ENCODE measurements at places on chromosomes 7 and 10.

DNA sequence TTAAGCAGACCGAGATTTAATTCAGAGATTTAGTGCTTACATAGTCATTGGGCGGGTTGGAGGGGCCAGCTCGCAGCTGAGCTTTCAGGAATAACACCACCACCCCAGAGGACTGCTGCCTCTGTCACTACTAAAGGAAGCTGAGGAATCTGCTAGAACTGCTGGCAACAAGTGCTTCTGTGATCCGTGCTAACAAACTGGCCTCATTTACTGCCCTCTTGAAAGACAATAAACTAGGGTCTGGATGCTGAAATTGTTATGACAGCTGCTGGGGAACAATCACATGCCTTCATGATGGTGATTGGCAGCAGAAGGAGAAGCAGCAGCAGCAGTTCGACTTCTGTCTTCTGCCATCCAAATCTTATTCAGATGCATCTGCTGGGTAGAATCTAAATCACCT lies 285.5 kb upstream of the TAC1 start:
- no peak for DNase-seq

- no peak for DNase-seq
Observed at GRCh38 chr7:91411060-91411459, 146.8 kb downstream of the FZD1 start.

- no peak for DNase-seq
Observed at GRCh38 chr10:78648256-78648860, 420.4 kb upstream of the ZMIZ1 start.

DNA sequence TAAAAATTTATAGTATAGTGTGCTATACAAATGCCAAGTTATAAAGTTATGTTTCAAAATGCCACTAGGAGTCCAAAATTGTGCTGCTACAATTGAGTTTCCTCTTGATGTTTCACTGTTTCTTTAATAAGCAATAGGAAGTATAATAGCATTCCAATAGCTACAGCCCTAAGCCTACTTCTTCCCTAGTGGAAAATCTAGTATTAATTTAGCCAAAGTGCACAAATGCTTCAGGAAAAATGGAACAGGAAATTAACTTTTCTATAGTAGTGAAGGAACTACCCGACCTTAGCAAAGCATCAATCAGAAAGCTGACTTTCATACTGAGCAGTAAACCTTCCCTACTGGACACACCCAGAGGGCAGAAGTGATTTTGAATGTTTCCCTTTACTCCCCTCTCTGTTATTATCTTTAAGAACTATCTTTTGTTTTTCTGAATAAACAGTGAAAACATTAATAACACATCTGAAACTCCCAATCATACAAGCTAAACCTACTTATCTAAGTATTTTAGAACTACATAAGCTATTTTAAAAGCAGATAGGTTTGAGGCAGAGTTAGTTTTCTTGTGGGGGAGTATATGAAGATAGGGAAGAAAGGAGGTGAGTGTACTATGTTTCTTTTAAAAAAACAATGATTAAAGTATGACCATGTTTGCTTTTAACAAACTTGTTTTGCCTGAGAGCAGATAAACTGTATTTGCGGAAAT lies 13.7 kb downstream of the CPED1 start:
- no peak for DNase-seq

- no peak for DNase-seq
Observed at GRCh38 chr10:120987359-120987758, 136.2 kb downstream of the WDR11 start.

DNA sequence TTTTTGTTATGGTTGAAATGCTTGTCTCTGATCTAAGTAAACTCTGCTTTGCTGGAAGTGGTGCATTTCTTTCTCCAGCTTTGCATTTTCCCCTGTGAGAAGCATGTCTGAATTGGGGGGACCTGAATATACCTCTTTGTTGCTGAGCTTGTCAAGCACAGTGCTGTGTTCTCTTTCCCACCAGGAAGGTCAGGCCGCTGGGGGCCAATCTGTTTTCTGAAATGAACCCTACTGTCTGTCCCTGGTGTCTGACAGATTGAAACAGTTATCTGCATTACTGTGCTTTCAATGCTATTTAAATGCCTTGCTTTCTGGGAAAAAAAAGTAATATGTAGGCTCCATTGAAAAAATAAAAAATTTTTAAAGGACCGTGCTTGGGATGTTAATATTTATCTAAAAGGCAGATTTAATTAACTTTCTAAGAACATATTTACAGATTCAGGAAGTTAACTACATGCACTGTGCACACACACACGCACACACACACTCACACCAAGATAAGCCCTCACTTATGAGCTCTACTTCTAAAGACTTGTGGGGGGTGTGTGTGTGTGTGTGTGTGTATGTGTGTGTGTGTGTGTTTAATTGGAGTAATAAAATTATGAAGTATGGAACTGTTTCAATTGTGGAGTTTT lies 127.0 kb upstream of the FZD1 start:
- no peak for DNase-seq

- DNase-seq, result no peak
Observed at GRCh38 chr7:158727690-158728089, 23.1 kb upstream of the NCAPG2 start.
